Stimulated activated CD4-positive, alpha-beta T cell treated with anti-CD3 and anti-CD28 coated beads, Interleukin-15, amount 100 ng/mL, for 1 hour (primary cell): ENCODE measurements at places on chromosomes 4 and X.

DNA sequence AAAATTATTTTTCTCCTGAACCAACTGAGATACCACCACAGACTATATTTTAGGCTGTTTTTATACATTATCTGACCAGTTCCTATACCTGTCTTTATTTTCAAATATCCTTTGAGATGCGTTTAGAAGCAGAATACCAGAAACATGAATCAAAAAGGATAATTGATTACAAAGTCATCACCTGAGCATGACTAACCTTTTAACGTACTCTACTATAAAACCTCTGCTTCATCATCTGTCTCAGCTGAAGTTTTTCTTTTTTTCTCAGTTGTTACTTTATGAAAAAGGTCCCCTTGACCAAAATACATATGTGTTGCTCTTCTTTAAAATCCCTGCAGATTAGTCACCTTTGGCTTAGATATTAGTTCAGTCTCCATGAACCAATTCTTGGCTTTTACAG lies 109.8 kb downstream of the AMMECR1 start:
- no peak for DNase-seq

GRCh38 chrX:7647831-7648230 lies 195.1 kb upstream of the VCX start:
- no peak for DNase-seq

GRCh38 chr4:7027284-7027683 lies 15.9 kb upstream of the TADA2B start:
- DNase-seq = no peak

- no peak for DNase-seq
These were observed 210.9 kb upstream of the FAM47A start for GRCh38 chrX:34343001-34343400.

- no peak for DNase-seq
These were observed 1.6 kb upstream of the LNX1 start for GRCh38 chr4:53592686-53593501.

DNA sequence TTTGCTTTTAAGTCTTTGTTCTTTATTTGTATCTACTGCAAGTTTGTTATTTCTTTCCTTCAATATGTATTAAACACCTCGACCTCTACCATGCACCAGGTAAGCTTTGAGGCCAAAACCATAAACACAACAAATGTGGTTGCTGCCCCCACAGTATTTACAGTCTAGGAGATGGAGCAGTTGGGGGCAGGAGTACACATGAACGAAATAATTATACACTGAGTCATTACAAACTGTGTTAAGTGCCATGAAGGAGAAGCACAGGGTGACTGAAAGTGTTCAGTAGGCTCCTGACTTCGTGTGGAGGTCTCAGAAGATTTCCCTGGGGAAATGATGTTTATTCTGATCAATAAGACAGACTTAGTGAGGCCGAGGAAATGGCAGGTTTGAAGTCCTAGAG lies 30.3 kb downstream of the SLC25A43 start:
- no peak for DNase-seq

- DNase-seq = no peak
These were observed 56.2 kb upstream of the CCDC160 start for GRCh38 chrX:134180601-134181274.

DNA sequence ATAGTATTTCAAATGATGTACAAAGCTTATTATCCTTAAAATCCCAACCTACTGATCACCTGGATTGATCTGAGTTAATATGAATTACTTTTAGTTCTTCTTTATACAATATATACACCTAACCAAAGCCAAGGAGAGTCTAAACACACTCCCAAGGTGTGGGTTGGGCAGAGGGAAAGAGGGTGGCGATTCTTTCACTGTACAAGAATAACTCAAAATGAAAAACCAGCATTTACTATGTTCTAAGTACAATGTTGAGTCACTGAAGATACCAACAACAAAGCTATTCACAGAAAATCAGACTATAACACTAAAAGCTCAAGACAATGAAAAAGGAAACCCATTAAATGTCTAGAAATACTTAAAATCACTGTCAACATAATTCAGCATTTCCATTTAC lies 46.6 kb downstream of the ANKRD17 start:
- no peak for DNase-seq

GRCh38 chrX:153477901-153478300 lies 7.5 kb upstream of the HAUS7 start:
- no peak for DNase-seq

DNA sequence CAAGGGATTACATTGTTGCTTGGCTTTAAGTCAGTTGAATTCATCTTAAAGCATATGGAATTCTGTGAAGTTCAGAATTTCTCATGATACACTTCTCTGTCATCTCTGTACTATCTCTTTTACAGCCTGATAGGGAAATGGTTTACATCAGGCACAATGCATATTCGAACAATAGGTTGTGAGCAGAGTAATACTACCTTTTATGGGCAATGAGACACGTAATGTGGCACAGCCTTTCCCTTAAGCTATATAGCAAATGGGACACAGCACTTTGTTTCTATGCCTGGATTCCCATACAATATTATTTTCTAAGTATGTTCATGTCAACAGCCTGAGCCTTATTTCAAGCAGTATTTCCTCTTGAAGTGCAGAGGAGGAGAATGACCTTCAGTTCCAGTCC lies 58.4 kb downstream of the SYNPO2 start:
- no peak for DNase-seq

- DNase-seq = no peak
These were observed 37.2 kb upstream of the PPP2R2C start for GRCh38 chr4:6509587-6509986.

GRCh38 chr4:10140866-10141759 lies 24.5 kb upstream of the WDR1 start:
- DNase-seq = no peak

- DNase-seq = no peak
These were observed 223.0 kb upstream of the GATB start for GRCh38 chr4:151983854-151984253.

- no peak for DNase-seq
These were observed 92.7 kb downstream of the TENT5D start for GRCh38 chrX:80512924-80513323.

DNA sequence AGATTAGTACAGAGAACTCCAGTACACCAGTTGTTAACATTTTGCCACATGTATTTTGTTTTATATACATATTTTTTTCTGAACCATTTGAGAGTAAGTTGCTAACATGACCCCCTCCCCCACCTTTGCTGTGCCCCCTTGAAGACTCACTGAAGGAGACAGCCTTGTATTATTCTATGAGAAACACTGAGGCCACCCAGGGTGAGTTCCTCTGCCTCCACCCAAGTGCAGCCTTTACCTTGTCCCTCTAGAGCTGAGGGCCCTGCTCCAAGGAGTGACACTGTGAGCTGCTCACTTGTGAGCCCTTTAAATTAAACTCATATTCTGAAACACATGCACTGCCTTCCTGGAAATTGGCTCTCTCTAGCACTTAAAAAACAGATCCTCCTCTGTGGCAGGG lies 21.1 kb downstream of the KIT start:
- no peak for DNase-seq

DNA sequence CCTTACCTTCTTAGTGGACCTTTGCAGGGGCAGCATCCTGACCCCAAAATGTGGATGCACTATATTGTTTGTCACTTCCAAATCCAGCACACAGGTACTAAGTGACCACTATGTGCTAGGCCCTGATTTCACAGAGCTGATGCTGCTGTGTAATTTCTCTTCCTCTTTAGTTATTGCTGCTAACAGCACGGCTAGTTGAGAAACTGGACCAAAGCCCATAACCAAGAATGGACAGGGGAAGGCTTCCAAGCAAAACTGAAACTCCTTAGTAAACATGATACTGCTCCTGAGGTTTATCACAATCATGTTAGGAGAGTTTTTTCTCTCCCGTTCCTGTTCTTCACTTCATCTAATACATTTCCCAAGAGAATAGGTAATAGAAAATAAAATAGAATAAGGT lies 172.9 kb upstream of the TTC29 start:
- DNase-seq = no peak

DNA sequence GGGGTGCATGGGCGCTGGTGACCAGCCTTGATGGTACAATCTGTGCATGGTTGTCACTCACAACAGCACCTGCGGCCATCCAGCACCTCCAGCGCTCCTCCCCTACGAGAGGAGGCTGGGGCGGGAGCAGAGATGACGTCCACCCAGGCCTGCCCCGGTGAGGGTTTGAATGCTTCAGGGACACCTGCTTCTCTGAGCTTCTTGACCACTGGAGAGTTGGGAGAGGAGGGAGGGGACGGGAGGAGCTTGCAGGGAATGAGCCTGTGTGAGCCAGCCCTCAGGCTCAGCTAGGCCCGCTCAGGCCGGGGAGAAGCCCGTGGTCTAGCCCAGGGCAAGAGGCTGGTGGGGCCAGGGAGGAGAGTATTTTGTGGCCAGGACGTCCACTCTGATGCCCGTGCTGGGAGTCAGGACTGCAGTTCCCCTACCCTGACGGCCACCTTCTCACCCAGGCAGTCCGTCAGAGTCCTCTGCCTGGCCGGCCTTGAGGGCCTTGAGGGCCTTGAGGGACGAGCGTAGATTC lies 59.2 kb downstream of the CPZ start:
- no peak for DNase-seq

DNA sequence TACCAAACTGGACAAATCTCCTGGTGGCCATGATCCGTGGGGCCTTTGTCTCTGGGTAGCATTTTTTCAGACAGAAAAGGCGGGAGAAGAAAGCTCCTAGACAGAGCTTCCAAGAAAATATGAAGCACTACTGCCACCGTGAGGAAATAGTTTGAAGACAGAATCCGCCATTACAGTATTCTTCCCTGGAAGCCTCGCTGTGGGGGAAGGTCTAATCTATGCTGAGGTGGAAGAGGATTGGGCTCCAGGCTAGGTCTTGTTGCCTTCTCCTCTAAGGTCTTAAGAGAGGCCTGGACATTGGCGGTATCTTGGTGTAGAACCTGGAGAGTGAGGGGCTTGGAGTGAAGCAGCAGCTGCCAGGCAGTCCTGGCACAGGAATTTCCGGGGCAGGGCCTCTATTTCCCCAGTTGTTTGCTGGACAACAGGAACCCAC lies 218.9 kb downstream of the OR13H1 start:
- no peak for DNase-seq

- DNase-seq = no peak
These were observed 145.2 kb upstream of the SCML1 start for GRCh38 chrX:17592117-17592516.

DNA sequence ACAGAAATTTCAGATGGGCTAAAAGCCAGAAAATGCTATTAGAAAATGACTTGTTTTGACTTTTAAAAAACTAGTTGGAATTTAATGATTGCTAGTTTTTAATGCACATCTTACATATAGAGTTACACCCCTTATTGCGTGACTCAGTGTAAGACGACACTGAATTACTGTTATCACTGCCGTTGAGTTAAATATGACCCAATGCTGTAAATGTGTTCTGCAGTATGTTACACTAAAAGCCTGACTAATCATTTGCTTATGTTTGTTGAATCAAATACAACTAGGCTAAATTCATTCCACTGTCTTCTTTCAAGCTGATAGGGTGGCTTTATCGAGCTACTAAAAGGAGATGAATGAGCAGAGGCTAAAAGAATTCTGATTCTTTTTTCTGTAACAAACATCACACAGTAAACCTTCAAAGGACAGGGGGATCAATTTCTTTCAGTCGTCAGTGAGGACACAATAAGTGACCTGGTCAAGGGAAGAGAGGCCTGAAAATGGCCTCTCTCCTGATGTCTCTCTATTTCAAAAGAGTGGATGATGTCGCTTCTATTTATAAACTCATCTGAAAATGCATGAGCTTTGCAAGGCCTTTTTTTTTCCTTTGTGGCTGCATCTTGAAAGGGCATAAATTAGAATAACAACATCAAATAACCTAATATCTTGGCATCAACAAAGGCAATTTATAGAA lies 142.2 kb upstream of the KCNIP4 start:
- no peak for DNase-seq

DNA sequence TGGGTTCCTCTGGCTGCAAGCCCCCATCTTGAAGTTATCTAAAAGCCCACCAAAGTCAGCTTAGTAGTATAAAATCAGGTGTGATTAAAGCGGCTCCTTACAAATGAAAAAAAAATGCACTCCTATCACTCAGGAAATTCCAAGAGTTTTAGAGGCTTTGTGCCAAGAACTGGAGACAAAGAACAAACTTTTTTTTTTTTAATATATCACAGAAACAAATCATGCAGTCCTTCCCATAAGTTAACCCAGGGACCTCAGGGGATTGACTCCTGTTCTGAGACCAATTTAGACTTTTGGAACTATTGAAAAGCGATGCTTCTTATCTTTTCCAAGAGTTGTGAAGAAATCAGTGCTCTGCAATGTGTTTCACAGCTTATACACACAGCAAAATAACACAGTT lies 53.6 kb downstream of the HHIP start:
- DNase-seq = no peak

- DNase-seq = no peak
These were observed 103.2 kb downstream of the HMX1 start for GRCh38 chr4:8768357-8768999.

DNA sequence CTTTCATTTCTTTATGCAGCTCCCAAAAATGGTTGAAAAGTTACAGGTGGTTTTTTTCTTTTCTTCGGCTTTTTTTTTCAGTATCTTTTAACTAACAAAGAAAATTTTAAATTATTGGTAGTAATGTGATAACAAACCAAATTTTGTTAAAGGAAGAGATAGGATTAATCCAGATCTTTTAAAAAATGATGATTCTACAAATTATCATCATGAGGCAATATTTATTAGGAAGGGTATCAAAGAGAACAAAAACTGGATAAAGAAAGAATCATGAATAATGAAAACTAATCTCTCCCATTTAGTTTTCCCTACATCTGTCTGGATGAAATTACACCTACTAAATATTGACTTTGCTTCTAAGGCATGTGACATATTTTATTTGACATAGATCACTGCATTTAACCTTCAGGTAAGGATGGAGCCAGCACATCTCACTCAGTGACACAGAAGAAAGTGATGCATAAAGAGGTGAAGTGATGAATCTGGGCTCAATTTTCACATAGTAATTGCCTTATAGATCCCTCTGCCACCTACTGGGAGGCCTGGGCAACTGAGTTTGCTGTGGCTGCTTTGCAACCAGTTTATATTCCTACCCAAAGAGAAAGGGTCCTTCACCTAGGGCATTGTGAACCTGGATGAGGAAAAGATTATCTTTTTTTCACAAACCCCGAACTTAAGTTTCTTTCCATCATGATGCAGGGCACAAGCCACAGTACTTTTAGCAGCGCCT lies 155.6 kb downstream of the HNRNPD start:
- no peak for DNase-seq

- no peak for DNase-seq
These were observed 1779.0 kb downstream of the PCDH7 start for GRCh38 chr4:32499171-32499570.

GRCh38 chr4:147786031-147786430 lies 54.1 kb downstream of the ARHGAP10 start:
- no peak for DNase-seq

GRCh38 chrX:19882066-19882775 lies 5.2 kb downstream of the SH3KBP1 start:
- no peak for DNase-seq

DNA sequence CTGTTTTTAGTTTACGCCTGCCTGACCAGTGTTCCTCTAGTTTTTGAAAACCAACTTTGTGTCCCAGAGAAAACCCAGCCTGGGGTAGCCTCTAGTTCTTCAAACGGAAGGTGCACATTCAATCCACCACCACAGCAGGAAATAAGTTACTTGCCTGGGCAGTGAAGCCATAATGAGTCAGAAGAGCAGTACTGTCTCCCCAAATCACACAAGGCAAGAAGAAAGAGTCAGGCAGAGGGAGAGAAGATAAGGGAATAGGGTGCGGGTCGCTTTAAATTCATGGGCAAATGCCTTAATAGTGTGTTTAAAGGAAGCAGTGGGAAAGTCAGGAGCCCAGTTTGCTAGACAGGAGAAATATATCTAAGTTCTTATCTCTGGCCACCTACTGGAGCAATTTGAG lies 333.8 kb upstream of the GRIA3 start:
- DNase-seq = no peak

- DNase-seq = no peak
These were observed 39.3 kb downstream of the NSUN7 start for GRCh38 chr4:40789031-40789430.
